ENCODE measurements at places on chromosomes 4 and X. TPM values are rescaled to one million over a fixed set of nuclear protein-coding genes. Genes with fewer than 3 reads are reported as not detected.

DNA sequence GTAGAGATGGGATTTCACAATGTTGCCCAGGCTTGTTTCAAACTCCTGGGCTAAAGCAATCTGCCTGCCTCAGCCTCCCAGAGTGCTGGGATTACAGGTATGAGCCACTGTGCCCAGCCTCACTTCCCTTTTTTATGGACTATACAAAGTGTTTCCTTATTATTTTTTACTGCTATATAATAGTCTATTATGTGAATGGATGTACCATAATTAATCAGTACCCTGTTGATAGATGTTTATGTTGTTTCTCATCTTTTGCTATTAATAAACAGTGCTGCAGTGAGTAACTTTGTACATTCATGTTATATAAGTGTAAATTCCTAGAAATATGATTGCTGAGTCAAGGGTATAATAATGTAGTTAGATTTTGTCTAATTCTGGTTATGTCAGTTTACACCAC, 35.8 kb upstream of the LARP1B start:
- DNase-seq = no peak

F8 gene
- 2.2 TPM for total RNA-seq

GRCh38 chr4:83191026-83191425, 76.5 kb upstream of the PLAC8 start:
- DNase-seq = no peak

INPP4B gene
- total RNA-seq = 64.3 TPM

GALNT7 gene
- 23.3 TPM for total RNA-seq

DNA sequence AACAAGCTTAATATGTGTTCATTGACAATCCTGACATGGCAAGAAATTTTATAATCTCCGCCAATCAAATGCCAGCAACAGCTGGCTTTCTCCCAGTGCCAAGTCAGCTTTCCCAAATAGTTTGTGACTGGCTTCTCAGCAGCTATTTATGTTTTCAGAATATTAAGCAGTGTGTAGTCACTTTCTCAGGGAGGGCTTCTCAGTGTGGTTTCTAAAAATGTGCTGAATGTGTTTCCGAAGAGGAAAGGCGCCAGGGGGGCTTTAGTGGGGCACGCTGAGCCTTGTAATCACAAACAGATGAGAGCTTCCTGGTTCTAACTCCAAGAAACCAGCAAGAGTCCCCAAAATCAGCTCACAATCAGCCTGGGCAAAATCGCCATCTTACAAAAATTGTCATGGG, 258.7 kb upstream of the CPEB2 start:
- peak; percentile 4 for DNase-seq

All from fibroblast of villous mesenchyme (primary cell).